ENCODE measurements at places on chromosomes 5 and 9.

DNA sequence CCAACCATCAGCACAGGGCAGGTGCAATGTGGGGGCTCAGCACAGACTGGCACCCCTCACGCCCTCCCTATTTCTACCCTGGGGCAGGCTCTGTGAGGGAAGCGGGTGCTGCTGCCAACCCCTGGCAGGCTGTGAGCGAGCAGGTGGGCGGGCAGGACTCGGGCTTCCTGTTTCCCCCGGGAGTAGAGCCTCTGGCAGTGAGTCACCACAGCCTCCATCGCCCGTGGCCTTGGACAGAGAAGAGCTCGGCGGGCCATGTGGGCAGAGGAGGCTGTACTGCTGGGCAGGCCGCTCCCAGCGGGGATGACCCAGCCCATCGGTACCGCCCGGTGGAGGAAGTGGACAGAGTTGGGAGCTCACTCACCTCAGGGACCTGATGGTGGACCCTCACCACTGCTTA, 16.6 kb downstream of the KCNT1 start:
- DNase-seq, result peak; percentile 78

DNA sequence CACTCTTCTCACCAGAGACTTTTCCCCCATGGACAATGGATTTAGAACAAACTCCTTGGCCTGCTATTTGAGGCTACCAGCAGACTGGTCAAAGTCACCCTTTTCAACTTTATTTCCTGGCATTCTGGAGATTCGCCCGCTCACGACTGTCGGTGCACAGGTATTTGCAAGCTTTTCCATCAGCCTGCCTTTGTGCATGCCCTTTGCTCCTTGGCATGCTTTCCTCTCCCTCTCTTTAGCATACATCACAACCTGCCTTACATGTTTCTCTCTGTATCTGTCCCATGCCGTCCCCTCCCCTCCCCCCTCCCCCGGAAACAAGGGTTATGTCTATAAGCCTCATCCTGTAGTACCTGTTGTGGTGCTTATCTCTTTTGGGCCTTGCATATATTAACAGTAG, 257.1 kb downstream of the AOPEP start:
- DNase-seq, result no peak

DNA sequence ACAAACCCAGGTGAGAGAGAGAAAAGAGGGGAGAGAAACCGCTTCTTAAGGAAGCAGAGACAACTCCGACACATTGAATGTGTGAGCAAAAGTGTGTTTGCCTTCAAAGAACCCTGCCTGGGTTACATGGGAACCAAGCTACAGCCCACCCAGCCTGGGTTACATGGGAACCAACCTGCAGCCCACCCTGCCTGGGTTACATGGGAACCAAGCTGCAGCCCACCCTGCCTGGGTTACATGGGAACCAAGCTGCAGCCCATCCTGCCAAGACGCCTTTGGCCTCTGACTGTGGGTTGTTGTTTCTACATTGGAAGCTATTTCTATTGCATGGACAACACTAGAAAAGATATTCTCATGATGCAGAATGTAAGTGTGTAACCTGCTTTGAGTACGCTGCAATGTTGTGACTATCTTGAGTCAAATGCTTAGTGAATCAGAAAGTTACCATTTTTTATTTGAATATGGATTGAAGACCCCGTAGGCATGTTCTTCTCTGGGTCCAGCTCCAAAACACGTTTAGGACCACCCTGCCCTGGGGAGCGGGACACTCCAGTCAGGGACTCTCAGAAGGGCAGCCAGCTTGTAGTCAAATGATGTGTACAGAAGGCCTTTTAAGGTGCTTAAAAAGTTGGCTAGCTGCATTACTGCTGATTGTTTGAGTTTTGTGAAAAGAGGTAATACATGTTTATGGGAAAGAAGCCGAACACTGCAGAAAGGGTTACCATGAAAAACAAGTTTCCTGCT, 39.1 kb upstream of the UNC5A start:
- no peak for DNase-seq

GRCh38 chr9:89865357-89865756, 260.5 kb downstream of the GADD45G start:
- no peak for DNase-seq

- no peak for DNase-seq
These were observed 66.8 kb downstream of the CAMSAP1 start for GRCh38 chr9:135840539-135840938.

DNA sequence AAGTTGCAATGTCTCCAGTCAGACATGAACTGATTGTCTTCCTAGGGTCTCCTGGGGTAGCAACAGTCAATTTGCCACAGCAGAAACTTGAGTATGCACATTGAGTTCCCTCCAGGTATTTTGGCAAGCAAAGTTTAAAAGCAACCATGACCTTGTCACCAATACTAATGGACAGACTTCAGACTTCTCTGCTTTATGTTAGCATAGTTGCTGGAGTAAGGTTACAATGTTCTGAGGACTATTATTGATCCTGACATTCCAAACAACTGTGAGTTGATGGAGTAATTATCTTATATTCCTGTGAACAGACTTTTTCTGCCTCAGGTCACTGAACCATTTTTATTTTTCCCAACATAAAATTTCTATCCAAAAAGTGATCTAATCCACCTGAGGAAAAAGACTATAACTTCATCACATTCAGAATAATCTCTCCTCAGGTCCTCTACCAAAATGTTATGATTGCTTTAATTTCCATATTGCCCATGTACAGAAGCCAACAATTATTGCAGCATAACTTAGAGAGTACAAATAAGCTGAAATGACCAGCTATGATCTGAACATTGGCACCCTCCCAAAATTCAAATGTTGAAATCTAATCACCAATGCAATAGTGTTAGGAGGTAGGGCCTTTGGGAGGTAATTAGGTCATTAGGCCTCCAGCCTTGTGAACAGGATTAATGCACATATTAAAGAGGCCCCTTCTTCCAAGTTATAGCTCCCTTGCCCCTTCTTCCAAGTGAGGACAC, 228.3 kb downstream of the PDE4D start:
- DNase-seq, result peak; percentile 83

DNA sequence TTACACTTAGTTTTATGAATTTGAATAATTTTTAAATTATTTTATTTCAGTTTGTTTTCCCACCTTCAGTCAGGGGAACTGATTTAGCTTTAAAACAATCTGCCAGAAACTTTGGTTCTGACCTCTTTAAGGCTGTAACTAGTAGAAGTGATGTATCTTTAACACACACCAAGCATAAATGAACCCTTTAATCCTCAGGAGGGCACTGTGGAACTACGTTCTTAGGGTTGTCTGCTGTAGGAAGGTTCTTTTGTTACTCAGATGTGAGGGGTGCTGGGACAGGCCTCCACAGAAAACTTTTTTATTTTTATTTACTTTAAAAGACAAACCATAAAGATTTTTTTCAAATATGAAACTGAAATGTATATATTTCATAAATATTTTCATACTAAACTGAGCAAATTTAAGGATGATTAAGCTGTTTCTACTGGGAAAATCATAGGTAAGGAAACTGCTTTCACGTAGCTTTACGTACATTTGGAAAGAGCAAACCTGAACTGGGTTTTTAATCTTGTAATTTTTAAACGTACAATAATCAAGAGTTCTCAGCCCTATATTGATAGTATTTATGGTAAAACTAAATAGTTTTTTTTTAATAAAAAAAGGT, 5.3 kb downstream of the KLF4 start:
- peak; percentile 85 for DNase-seq

DNA sequence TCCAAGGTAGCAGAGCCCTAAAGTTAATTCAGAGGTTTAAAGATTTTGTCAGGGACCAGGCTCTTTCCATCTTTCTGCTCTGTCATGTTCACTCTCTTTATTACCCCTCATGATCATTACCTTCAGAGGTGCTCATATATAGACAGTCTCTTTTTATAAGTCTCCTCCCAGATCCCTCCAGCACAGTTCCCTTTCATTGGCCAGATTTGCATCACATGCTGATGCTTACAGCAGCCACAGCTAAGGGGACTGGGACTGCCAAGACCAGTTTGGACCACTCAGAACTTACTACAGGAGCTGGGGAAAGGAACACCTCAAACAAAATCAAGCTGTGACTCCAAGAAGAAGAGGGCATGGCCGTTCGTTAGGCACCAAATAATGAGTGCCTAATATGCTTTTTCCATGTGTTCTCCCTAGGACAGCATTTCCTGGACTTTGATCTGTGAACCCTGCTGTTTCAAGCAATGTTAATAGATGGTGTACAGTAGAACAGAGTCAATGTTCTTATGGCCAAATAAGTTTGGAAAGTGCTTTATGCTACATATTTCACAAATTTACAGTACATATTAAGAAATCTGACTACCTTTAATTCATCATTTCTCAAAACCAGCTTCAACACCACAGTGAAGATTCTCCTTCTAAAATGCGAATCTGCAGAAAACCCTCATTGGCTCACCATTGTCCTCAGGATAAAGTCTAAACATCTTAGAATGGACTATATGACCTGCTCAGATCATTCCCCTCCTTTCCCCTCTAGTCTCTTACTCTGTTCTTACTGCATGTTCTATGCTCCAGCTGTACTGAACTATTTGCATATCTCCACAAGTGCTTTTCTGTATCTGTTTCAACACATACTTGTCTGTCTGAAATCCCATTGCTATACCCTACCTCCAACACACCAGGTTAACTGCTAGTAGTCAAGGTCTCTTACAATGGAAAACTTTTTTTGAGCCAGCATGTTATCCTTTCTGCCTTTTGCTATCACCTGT, 3.4 kb downstream of the C5orf58 start:
- peak; percentile 18 for DNase-seq

GRCh38 chr9:108967916-108968315, 33.7 kb downstream of the ABITRAM start:
- no peak for DNase-seq

DNA sequence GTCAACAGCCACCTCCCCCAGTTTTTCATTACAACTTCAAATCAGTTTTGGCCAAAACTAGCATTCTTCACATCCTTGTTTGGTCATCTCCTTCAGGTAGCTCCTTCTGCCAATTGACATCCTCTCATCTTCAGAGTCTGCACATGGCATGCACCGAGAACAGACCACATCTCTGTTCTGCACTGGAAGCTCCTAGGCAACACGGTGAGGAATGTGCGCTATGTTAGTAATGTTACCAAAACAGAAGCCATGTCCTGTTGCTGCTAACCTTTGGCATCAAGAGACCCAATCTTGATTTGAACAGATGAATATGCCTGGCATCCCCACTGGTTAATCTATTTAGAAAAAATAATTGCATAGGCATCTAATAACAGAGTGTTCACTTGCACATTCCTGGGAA, 5.1 kb upstream of the HK3 start:
- DNase-seq, result no peak

DNA sequence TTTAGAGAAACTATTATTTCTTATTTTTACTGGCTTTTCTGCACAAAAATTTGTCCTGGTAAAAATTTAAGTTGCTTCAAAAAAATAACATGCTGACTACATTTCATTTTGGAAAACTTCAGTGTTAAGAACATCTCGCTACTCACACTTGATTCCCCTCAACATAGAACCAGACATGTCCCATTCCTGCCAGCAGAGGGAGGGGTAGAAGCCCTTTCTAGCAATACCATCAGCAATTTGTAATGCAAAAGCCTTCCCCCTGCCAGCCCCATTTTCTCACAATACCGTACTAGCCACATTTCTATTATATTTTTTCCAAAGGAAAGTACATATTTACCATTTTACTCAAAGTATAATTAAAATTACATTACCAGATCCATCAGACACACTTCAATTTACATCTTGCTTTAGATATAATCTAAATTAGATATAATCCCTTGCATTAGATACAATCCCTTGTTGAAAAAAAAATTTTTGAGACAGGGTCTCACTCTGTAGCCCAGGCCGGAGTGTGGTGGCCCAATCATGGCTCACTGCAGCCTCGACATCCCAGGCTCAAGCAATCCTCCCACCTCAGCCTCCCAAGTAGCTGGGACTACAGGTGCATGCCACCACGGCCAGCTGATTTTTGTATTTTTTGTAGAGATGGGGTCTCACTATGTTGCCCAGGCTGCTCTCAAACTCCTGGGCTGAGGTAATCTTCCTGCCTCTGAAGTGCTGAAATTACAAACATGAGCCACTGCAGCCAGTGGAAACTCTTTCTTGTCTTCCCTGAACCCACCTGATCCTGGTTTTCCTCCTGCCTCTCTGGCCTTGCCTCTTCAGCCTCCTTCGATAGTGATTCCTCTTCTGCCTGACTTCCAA, 39.6 kb upstream of the IDNK start:
- peak; percentile 75 for DNase-seq

DNA sequence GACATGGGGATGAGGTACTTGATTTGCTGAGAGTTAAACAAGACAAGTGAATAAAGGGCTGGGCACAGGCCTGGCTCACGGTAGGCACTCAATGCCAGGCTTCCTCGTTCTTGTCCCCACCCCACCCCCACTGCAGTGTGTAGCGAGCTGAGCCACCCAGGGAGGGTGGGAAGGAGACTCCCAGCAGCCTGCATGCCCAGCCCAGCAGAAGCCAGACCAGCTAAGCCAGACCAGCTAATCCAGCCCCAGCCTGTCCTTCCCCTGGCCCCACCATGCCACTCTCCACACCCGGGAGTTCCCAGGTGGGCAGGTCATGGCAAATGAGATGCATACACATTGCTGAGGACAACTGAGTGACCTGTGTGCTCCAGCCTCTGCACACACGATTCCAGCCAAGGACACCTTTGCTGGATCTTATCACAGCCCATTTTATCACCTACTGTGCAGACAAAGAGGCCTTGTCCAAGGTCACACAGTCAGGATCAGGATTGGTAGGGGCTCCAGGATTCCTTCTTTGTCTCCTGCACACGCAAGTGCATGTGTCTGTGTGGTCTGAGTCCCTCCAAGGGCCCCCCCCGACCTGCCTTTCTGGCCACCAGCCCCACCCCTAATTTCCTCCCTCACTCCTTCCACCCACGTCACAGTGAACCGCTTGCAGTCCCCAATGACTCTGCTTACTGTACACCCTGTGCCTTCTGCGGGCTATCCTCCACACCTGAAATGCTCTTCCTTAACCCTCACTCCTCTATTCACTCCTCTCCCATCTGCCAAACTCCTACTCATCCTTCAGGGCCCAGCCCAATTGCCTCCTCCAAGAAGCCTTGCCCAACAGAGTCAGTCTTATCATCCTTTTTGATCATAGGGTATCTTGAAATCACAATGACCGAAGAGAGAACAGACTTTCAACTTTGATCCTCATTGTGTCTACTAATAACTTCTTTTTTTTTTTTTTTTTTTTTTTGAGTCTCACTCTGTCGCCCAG, 26.6 kb downstream of the DUSP1 start:
- DNase-seq, result no peak

GRCh38 chr5:147713550-147714295, 68.8 kb downstream of the JAKMIP2 start:
- DNase-seq, result no peak

GRCh38 chr5:17882760-17883488, 248.7 kb downstream of the TAF11L14 start:
- peak; percentile 99 for DNase-seq

- DNase-seq, result no peak
These were observed 86.6 kb upstream of the SLC25A48 start for GRCh38 chr5:135747824-135748223.

DNA sequence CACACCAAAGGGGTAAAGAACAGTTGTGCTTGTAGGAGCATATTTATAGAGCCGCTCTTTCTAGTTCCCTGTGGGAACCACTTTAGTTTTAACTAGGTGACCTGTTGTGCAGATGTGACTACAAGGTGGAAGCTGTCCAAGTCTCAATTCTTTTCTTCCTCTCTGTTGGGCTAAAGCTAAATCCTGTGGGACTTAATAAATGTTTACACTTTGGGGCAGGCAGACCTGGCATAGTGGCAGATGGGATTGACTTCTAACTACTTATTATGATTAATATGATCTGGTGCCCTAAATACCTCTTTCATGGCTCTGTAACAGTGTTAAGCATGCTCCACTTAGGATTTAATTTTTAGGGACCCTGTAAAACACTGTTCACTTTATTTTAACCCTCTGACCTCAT, 265.3 kb downstream of the KCTD16 start:
- peak; percentile 100 for DNase-seq

Measured in NCI-H69 (cell line).